ENCODE measurements at places on chromosomes 4 and X.

- DNase-seq = no peak
Measured at GRCh38 chrX:65528705-65529340, 5.8 kb downstream of the LAS1L start.

DNA sequence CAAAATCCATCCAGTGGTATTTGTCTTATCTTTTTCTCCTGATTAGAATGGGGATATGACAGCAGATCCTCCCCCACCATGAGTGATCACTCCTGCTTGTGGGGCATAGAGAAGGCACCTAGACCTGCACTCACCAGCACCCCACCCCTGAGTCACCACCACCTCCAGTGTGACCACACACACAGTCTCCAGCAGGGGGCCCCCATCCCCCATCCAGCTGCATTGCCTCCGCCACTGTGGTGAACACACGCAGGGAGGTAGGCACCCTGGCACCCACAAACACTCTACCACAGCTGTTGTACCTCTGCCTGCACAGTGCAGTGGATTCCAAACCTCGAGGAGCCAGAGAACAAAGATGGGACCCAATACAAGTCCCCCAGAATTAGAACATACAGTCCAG is 9.0 kb upstream of the MAGEA8 start:
- no peak for DNase-seq

GRCh38 chr4:71009086-71009485 is 15.6 kb downstream of the DCK start:
- DNase-seq = no peak

DNA sequence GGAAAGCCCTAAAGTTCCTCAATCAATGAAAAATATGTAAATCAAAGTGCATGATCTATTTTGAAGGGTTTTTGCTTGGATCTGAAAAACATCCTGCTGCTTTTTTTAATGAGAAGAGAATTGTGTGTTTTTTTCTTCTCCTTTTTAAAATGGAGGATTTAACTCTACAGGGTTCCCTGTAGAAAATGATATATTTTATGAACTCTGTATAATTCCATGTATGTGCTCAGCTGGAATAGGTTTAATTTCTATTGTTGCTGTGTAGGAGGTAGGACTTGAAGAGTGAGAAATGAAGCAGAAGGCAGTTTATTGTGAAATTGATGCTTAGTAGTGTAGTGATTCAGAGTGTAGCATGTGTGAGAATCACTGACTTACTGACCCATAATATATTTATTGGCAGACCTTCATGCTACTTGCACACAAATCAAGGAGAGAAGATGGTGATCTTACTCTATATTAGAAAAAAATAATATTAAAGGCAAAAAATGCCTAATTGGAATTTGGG is 286.8 kb upstream of the FSTL5 start:
- no peak for DNase-seq

- DNase-seq = no peak
Measured at GRCh38 chr4:112173593-112174558, 28.6 kb downstream of the FAM241A start.

GRCh38 chrX:40310447-40310846 is 212.7 kb upstream of the BCOR start:
- DNase-seq = no peak

- DNase-seq = no peak
Measured at GRCh38 chr4:121978172-121978516, 26.3 kb upstream of the TRPC3 start.

GRCh38 chr4:83237591-83237990 is 47.0 kb downstream of the COQ2 start:
- no peak for DNase-seq

DNA sequence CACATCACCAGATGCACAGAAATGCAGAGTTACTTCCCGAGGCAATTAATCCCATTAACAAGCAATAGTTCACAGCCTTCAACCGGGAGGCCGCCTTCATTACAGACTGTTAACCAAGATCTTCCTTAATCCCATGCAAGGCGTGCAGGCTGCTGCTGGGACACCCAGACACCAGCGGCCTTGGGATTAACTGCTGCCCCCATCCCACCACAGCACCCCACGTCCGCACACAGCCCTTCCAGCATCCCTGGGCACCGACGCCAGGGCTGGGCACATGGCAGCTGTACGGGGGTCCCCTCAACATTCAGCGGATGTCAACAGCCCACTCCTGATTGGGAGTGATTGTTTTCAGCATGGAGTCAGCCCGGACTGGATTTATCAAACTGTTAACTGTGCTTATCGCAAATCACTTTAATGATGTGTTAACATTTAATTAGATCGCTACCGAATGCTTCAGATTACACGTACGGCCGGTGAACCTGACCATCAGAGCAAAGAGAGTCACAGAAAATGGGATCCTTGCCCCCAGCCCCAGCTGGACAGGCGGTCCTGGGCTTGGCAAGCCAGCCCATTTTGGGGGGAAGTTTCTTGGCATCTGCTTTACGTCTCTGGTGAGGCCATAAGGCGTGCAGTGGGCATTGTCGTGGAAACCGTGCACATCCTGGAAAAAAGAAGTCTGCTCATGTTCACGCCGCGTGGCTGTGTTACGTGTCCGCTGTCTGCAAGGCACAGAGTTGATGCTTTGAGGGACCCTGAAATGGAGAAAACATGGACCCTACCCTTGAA is 126.4 kb downstream of the HMX1 start:
- DNase-seq = no peak

- no peak for DNase-seq
Measured at GRCh38 chrX:17814059-17814458, 47.0 kb downstream of the RAI2 start.

GRCh38 chrX:149948016-149948415 is 9.7 kb upstream of the EOLA2 start:
- no peak for DNase-seq

- DNase-seq = no peak
Measured at GRCh38 chrX:127038065-127038464, 218.5 kb downstream of the PRR32 start.

GRCh38 chr4:101393256-101393655 is 45.9 kb upstream of the PPP3CA start:
- DNase-seq = no peak

- no peak for DNase-seq
Measured at GRCh38 chr4:110512901-110513300, 36.9 kb downstream of the ENPEP start.

- DNase-seq = no peak
Measured at GRCh38 chrX:15334561-15334960, 762 bp downstream of the PIGA start.

DNA sequence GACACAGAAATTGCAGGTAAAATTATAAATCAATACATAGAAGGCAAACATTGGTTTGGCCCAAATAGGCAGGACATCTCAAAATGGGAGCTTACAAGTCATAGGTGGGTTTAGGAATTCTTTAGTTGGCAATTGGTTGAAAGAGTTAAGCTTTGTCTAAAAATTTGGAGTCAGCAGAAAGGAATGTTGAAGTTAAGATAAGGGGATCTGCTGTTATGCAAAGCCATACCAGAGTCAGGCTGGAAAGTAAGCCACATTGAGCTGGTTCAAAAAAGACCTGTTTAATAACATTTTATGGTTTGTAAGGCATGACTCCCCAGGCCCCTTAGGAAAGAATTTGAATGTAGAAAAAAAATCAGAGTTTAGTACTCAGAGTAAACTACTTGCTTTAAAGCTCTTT is 92.6 kb downstream of the IL13RA2 start:
- DNase-seq = no peak

GRCh38 chr4:128521648-128522111 is 234.1 kb upstream of the PGRMC2 start:
- DNase-seq = no peak

- DNase-seq = no peak
Measured at GRCh38 chrX:19544693-19545305, 29.5 kb upstream of the MAP3K15 start.

- DNase-seq = no peak
Measured at GRCh38 chr4:109072595-109072994, 229.9 kb downstream of the COL25A1 start.

- DNase-seq = no peak
Measured at GRCh38 chr4:4424499-4425115, 37.7 kb downstream of the NSG1 start.

- no peak for DNase-seq
Measured at GRCh38 chr4:7506572-7506971, 71.8 kb upstream of the PSAPL1 start.

DNA sequence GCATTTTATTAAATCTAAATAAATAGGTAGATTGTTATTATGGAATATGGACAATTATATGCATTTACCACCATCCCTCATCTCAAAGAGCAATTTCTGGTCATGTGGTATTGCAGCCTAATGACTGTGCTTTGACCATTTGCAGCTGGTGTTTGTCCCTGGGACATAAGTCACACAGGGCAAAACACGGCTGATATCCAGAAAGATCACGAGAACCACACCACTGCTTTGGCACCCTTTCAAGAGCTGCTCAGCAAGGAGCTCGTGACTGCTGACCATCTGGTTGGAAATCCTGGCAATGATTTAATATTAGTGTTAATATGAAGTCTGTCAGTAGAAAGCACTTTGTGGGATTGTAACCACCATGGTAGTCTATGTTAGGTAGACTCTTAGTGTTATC is 545.0 kb downstream of the GBA3 start:
- no peak for DNase-seq

GRCh38 chrX:111831343-111831742 is 44.6 kb upstream of the TRPC5OS start:
- DNase-seq = no peak

- DNase-seq = no peak
Measured at GRCh38 chr4:99179178-99179577, 35.1 kb upstream of the ADH4 start.

- DNase-seq = no peak
Measured at GRCh38 chr4:84502955-84503373, 3.9 kb upstream of the NKX6-1 start.

DNA sequence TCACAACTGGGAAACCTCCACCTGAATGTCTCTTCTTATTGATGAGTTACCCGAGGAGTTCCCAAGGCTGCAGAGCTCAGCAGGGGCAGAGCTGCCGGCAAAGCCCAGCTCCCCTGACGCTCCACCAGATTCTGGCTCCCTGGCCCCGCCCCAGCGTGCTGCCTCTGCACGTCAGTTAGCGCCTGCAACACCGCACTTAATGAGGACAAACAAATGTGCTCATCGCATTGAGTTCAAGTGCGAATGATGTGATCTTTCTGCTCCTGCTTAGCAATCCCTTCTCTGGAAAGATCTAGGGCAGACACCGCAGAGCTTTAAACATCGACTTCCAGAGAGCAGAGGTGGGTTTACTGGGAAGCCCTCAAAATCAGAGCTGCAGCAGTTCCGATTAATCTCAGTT is 55.5 kb upstream of the FBXW7 start:
- DNase-seq = no peak

GRCh38 chr4:44670506-44671199 is 7.6 kb upstream of the GUF1 start:
- DNase-seq = no peak

- DNase-seq = no peak
Measured at GRCh38 chr4:147370473-147370872, 110.4 kb upstream of the EDNRA start.

GRCh38 chr4:1323635-1324442 is 23.2 kb upstream of the UVSSA start:
- DNase-seq = peak; percentile 60

- peak; percentile 11 for DNase-seq
Measured at GRCh38 chr4:99808260-99808857, 8.3 kb upstream of the DAPP1 start.

GRCh38 chr4:83217721-83218522 is 66.7 kb downstream of the COQ2 start:
- DNase-seq = no peak

DNA sequence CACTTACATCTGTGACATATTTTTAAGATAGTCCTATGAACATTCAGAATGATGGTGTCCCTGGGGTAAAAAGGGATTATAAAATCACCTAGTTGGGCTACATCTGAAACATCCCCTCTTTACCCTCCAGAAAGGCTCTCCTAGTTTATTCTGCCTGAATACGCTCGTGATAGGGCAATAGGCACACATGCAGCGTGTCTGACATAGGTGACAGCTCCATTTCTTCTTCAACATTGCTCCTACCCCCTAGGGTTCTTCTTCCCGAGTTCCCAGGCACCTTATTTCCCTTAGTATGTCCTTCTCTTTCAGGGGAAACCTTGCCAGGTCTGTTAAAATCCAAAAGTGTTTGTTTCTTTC is 27.1 kb upstream of the CFAP299 start:
- no peak for DNase-seq

- no peak for DNase-seq
Measured at GRCh38 chrX:136147315-136147901, at the start of gene FHL1. Gene FHL1, plus strand, starts transcription at chrX:136147533.

- DNase-seq = no peak
Measured at GRCh38 chr4:153013202-153013977, 77.3 kb downstream of the FHDC1 start.

GRCh38 chr4:186537843-186538521 is 17.4 kb downstream of the MTNR1A start:
- DNase-seq = no peak

- DNase-seq = no peak
Measured at GRCh38 chr4:47705326-47705981, 132.4 kb downstream of the CORIN start.

- no peak for DNase-seq
Measured at GRCh38 chr4:113008716-113009115, 40.7 kb upstream of the ANK2 start.

DNA sequence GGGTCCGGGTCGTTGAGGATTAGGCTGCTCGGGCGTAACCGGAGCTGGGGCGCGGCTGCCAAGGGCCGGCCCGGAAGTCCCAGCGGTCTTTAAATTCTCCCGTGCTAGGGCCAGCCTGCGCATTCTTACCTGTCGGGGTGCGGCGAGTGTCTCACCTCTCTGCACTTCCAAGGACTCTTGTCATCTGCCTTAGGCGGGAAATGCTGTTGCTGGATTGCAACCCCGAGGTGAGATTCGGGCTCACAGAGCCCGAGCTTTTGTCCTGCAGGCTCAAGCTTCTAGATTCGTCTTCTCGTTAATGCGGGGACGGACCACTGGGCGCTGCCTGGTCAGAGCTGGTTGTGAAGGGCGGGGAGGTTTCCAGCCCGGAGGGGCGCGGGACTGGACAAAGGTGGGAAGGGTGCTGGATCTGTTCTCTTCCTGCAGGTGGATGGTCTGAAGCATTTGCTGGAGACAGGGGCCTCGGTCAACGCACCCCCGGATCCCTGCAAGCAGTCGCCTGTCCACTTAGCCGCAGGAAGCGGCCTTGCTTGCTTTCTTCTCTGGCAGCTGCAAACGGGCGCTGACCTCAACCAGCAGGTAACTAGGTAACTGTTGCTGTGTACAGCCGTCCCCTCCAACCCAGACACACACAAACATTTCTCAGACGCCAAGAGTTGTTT is at the start of gene ANKRD37:
Gene ANKRD37 (plus strand): TSS at position 118 of the 662 bp plus-strand sequence. CDS start 83 bp downstream, at position 201.
- DNase-seq = no peak

GRCh38 chr4:74431113-74431826 is 13.7 kb upstream of the AREG start:
- no peak for DNase-seq

- no peak for DNase-seq
Measured at GRCh38 chrX:75051047-75051446, 105.0 kb downstream of the ABCB7 start.

GRCh38 chr4:29560452-29560851 is 1159.7 kb upstream of the PCDH7 start:
- DNase-seq = no peak

GRCh38 chr4:3283916-3284315 is 8.9 kb upstream of the RGS12 start:
- DNase-seq = no peak
